ENCODE measurements at places on chromosomes 11 and 22.

DNA sequence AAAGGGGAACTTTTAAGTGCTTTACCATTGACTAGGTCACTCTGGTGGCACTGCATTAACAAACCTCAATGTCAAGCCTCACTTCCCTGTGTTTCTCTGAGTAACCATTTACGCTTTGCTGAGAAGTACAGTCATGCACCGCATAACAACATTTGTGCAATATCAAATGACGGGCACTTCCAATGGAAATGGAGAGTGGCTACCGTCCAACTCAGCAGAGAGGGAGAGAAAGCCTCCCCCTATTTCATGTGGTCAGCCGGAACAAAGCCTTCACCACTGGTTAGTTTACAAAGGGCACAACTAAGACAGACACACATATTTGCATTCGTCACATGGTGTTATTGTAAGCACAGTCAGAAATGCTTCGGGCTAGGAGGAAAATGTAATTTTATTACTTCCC lies 117.3 kb downstream of the RASSF10 start:
- no peak for ATAC-seq

- ATAC-seq, result no peak
These were observed 30.8 kb upstream of the CELSR1 start for GRCh38 chr22:46568102-46568809.

GRCh38 chr11:97738751-97739150 lies 1282.0 kb upstream of the CNTN5 start:
- ATAC-seq, result no peak

DNA sequence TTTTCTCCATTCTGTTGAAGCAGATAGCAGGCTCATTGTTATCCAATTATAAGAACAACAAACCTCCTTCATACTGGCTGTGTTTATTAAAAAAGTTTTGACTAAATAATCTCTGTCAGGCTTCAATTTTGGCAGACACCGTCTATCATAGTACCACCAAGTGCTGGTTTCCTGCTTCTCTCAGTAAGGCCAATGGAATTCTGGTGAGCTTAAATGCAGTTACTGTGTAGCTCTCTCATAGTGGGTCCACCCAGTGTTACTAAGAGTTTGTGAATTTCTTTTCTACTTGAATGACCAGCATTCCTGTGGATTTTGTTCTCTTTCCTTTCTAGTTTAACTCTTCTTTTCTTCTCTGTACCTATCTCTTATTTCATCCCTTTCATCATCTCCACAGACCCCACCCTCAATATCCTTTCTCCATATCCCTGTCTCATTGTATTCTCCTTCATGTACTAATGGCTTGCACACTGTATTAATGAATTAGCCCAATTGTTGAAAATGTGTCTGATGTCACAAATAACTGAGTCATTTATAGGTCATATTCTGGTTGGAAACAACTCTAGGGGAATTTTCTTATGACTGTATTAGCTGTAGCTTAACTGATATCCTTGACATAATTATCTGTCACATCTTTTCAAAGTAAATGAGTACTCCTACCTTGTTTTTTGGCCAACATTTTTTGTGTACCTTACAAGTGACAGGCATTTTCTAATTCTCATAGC lies 372.1 kb downstream of the FAT3 start:
- no peak for ATAC-seq

GRCh38 chr11:128235958-128236357 lies 351.4 kb downstream of the ETS1 start:
- no peak for ATAC-seq

DNA sequence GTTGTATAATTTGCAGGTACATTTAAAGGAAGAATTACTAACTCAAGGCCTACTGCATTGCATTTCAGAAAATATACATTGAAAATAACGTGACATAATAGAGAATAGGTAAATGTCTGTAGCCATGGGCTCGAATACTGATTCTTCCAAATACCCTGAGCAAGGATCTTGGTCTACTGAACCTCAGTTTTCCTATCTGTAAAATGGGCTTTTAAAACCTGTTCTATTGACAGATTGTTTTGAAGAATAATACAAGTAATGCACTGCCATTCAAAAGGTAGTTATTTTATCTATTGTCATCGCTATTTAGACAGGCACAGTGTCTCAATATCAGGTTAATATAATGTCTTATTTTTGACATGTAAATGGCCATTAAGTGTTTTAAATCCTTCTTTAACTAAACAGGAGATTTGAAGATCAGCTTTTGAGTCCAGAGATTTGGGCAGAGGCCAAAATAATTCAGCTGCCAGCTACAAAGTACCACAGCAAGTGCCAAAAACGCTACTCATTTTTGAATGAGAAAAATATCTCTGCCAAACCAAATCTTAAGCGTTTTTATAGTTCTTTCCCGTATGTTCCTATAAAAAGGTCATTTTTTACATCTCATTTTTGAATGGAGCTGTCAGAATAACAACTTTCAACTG lies 56.7 kb downstream of the CTSC start:
- ATAC-seq, result no peak

DNA sequence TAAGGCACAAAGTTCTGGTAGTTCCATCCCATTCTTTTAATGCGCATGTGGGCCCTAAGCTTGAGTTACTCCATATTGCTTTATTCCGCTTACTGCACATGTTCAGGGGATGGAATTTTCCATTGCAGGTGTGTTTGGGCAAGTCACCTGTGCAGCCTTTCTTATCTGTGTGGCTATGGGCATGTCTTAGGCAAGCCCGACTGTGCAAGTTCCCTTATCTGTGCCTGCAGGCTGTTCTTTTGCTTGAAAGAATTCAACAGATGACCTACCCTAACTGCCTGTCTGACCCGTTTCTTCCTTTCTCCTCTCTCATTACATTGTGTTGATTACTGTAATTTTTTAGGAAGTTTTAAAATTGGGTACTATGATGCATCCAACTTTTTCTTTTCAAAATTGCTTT lies 363.6 kb downstream of the TTC28 start:
- ATAC-seq, result no peak

- ATAC-seq, result peak; percentile 12
These were observed 582 bp downstream of the SREBF2 start for GRCh38 chr22:41833369-41834004.

GRCh38 chr22:45869340-45869847 lies 107.6 kb downstream of the WNT7B start:
- ATAC-seq, result no peak

DNA sequence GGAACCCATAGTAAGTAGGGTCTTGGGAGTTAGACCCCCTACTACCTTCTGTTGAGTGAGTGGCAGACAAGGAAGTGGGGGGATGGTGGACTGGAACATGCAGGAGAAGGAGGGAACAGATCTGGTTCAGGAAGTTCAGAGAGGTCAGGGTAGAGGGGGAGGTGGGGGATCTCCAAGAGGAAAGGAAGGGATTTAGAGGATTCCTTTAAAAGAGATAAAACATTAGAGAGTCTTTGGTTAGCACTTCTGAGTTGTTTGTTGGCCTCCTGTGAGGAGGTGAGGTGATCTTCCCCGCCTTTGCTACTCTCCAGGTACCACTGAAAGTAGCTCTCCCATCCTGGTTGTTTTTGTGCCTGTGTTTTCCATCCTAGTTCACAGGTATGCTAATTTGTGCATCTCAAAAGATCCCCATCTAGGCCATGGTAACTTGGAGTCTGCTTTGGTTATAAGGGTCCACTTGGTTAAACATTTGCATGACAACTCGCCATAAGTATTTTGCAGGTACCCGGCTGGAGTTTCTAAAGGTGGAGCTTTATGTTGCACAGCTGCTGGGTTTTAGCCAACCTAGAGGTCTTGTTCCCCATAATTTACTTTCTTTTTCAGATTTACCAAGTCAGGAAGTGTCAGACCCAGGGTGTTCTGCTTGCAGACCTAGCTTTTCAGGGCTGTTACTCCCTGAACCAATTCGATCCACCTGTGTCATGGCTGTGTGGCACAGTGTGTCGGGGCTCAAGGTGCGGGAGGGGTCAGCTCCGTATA lies 79.3 kb upstream of the SORL1 start:
- ATAC-seq, result peak; percentile 67

GRCh38 chr11:79390923-79391322 lies 49.9 kb downstream of the TENM4 start:
- ATAC-seq, result no peak

GRCh38 chr11:91921974-91922373 lies 302.6 kb upstream of the FAT3 start:
- ATAC-seq, result no peak

DNA sequence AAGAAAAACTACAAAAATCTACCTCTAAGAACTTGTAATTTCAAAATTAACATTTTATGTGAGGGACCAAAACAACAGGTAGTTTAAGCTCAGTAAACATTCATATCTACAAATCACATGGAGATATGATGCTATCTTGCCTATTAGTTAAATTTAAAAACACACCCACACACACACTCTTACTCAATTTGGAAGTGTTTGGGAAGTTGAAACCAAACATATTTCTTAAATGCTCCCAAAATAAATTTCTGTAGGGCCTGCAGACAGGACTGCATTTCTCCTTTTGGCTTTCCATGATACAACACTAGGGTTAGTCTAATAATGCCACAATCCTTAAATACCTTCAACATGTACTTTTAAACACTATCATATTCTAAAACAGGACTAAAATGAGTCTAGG lies 7.0 kb downstream of the PITPNB start:
- no peak for ATAC-seq

Data from activated CD4-positive, CD25-positive, alpha-beta regulatory T cell treated with anti-CD3 and anti-CD28 coated beads, Interleukin-2, amount 50 U/mL, for 24 hours (primary cell).